ENCODE measurements at places on chromosomes 4 and X.

DNA sequence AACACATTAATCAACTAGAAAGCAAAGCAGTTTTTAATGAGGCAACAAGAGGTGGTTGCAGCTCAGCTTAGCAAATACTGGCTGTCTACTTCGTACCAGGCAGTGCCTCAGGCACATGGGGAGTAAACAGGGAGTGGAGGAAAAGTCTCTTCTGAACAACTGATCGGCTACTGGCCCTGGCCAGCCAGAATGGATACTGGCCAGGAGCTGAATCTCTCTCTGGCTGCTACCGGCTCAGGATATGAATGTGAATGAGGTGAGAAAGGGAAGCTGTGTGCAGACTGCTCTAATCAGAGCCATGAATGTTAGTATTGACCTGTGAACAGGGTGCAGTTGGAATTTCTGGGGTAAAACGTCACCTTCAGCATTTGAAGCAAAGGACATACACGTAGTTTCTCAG is 77.3 kb downstream of the STK32B start:
- DNase-seq, result no peak

DNA sequence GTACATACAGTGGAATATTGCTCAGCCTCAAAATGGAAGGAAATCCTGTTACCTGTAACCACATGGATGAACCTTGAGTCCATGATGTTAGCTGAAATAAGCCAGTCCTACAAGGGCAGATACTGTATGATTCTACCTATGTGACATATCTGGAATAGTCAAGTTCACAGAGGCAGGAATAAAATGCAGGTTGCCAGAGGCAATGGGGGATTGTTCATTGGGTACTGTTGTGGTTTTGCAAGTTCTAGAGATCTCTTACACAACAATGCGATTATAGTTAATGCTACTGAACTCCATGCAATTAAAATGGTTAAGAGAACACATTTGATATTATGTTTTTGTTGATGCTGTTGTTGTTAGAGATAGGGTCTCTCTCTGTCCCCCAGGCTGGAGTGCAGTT is 74.6 kb downstream of the SHROOM2 start:
- DNase-seq, result no peak

DNA sequence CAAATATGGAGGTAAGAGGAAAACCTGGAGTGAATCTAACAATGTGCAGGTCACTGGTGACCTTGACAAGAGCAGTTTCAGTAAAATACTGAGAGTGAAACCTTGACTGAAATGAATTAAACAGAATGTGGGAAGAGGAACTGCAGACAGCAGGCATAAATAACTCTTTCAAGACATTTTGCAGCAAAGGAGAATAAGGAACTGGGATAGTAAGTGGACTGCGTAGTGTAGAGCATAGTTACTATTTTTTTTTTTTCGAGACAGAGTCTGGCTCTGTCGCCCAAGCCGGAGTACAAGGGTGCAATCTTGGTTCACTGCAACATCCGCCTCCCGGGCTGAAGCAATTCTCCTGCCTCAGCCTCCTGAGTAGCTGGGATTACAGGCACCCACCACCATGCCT is 24.0 kb downstream of the RBMX start:
- no peak for DNase-seq

- no peak for DNase-seq
Observed at GRCh38 chr4:16055873-16056272, 27.9 kb downstream of the PROM1 start.

DNA sequence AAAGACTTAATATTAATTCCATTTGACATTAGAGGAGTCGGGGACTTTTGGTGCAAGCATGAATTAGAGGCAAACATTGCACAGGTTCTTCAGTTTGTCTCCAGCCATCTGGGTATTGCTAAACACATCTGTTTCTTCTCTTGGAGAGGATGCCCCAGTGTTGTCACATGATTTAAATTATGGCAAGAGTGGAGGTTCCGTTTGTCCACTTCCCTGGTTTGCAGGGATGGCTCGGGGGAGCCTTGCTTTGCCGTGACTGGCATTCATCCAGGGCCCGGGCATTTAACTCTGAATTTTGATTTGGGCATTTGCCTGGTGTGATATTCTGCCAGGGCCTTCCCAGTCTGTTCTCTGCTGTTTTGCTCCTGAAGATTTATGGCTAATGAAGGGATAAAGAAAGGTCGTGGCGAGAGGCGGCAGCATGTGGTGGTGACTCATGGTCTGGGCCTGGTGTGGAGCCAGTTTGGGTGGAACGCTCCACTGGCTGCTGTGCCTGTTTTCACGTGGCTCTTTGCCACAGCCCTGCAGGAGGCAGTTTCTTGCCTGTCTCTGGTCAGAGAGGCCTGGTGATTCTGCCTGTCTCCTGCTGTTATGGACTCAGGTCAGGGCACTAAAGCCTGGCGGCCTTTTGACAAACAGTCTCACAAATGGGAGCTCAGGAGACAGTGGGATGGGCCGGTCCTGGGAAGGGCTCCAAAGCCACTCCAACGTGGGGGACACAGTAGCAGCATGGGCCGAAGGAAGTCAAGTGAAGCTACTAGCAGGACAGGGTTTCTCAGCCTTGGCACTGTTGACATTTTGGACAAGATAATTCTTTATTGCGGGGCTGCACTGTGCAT is 99.4 kb upstream of the PGRMC2 start:
- no peak for DNase-seq

DNA sequence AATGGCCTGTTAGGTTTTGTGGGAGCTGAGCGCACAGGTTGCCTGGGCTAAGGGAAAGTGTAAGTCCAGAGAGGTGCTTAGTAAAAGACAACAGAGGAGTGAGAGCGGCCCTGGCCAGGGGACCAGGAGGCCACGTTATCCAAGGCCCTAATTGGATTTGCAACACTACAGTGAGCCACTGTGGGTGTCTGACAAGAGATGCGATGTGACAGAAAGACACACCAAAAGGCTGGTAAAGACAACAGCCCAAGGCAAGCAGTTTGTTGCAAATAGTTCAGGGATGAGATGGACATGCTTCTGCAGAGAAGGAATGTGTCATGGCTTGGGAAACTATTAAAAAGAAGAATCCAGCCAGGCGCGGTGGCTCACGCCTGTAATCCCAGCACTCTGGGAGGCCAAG is 162.7 kb upstream of the KIT start:
- no peak for DNase-seq

GRCh38 chrX:136272325-136272724 is 21.1 kb upstream of the MAP7D3 start:
- DNase-seq, result no peak

- DNase-seq, result no peak
Observed at GRCh38 chr4:174490451-174490961, 31.8 kb downstream of the HPGD start.

- DNase-seq, result no peak
Observed at GRCh38 chr4:54077812-54078211, 13.4 kb upstream of the CHIC2 start.

DNA sequence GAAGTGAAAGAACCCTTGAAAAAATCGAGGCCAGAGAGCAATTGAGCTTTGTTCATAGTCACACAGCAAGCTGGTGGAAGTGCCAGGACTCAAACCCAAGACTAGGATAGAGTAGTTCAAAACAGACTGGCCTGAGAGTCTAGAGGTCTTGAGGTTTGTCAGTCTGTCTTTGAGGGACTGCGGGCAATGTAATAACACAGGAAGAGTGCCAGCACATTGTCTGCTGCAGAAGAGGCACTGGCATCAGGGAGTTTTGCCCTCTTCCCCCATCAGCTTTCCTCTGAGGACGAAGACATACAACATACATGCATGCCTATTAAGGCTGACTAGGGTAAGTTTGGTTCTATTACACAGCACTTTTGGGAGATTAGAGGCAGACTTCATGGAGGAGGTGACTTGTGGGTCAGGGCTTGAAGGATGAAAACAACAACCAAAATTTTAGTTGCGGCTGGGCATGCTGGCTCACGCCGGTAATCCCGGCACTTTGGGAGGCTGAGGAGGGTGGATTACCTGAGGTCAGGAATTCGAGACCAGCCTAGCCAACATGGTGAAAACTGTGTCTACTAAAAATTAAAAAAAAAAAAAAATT is 64.1 kb upstream of the LAS1L start:
- DNase-seq, result no peak

GRCh38 chrX:118764122-118764521 is 36.7 kb downstream of the IL13RA1 start:
- no peak for DNase-seq

DNA sequence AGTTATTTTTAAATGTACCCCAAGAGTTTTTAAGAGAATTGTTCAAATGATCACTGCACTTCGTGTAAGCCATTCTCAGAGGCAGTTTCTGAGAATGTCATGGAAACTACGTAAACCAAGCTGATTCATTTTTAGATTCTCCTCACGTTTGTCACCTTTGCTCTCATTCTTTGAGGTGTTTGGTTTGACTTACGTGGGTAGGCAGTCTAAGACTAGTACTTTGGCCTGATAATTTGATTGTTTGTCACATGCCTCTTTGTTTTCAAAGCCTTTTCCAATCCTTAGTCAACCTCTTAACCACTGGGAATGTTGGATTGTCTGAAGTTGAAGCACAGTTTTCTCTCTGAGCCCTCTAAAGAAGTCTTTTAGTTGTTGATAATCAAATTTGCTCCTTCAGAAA is 10.5 kb downstream of the SEPTIN11 start:
- no peak for DNase-seq

- DNase-seq, result no peak
Observed at GRCh38 chr4:90120037-90120436, 7.2 kb upstream of the CCSER1 start.

- no peak for DNase-seq
Observed at GRCh38 chr4:168317621-168318020, 931 bp downstream of the DDX60 start.

GRCh38 chr4:6177587-6178197 is 22.7 kb downstream of the JAKMIP1 start:
- no peak for DNase-seq

DNA sequence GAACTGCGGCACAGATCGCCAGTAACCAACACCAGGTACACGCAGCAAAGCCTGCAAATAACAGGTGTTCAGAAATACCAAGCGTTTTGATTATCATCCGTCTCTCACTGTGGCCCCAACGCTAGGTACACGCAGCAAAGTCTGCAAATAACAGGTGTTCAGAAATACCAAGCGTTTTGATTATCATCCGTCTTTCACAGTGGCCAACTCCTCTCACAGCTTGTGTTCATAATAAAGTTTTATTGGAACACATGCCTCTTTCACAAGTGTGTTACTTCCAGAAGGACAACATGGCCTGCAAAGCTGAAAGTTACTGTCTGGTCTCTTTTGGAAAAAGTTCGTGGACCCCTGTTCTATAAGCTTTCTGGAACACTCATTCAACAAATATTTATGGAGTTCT is 153.1 kb downstream of the AFAP1 start:
- DNase-seq, result no peak

- DNase-seq, result no peak
Observed at GRCh38 chr4:15427701-15428100, at the start of gene C1QTNF7. C1QTNF7 (plus strand) TSS chr4:15428033; CDS start chr4:15435744, 7,711 bp downstream.

DNA sequence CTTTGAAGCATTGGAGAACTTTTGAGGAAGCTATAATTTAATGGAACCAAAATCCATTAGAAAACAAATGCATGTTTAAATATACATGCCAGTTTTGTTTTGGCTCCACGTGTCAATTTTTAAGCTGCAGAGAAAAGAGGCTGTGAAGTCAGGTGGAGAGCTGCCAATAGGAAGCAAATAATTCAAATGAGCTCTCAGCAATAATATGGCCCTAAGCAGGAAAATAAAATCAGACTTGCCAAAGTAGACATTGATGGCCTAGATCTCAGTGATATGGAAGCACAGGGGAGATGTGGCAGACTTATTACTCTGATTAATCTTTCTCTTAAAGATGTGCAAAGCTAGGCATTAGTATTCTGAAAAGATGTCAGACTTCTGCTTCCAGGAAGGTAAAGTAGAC is 769.8 kb upstream of the NDST4 start:
- DNase-seq, result no peak

GRCh38 chr4:119026662-119027444 is 108.8 kb upstream of the MYOZ2 start:
- no peak for DNase-seq

DNA sequence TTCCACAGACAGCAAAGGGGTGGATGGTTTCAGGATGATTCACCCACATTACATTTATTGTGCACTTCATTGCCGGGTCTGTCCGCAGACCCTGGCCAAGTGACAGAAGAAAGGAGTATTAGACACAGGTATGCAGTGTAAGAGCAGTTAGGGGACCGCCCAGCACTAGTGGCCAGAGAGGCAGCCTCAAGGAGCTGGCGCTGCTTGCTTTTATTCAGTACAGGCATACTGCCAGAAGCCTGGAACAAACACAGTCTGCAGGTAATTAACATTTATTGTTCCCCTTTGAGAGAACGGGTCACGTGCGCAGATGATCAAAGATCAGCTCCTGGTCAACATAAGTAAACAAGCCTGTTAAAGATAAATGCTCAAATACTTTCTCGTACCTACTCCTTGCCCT is 1639.0 kb upstream of the IGFBP7 start:
- DNase-seq, result no peak

DNA sequence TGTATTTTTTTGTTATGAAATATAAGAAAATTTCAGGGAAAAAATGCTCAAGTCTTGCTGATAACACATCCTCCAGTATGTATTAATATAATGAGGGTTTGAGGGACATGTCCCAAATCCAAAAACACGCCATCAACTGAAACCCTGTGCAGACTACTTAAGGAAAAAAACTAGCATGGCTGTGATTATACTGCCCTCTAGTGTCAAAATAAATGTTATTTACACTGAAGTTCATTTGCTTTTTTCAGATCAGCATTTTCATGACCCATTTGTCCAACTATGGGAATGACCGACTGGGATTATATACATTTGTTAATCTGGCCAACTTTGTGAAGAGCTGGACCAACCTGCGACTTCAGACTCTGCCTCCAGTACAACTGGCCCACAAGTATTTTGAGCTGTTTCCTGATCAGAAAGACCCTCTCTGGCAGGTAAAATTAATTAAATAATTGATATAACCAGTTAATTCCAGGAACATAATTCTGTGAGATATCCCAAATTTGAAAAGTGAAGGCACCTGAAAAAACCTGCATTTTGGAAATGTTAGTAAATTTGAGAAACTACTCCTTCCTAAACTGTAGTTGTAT is 128.5 kb downstream of the PRSS12 start:
- DNase-seq, result no peak

DNA sequence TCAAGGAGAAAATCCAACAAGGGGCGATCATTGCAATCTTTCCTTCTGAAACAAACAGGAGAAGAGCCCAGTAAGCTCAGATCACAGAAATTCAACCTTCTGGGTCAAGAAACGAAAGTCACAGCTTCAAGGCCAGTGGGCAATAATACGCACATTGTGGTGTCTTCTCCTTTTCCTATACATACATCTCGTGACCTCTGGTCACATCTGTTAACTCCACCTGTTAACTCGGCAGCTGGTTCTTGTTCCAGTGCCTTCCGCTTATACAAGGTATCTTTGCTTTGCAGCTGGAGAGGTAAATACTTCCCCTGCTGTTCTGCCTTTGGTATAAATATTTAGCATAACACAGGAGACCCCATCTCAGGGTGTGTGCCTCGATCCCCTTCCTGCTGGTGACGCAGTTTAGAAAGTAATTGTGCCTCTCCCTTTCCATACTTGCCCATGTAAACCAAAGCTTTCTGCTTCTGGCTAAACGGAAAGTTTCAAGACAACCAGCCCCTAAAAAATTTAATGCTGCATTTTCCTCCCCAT is 45.0 kb downstream of the CCDC149 start:
- DNase-seq, result no peak

GRCh38 chrX:47068214-47068613 is 10.0 kb upstream of the RGN start:
- no peak for DNase-seq

GRCh38 chrX:11196476-11196875 is 85.3 kb downstream of the HCCS start:
- no peak for DNase-seq

- DNase-seq, result no peak
Observed at GRCh38 chr4:15488658-15489470, 19.2 kb downstream of the CC2D2A start.

Measured in activated CD8-positive, alpha-beta memory T cell treated with anti-CD3 and anti-CD28 coated beads for 48 hours (primary cell).